Mucosa of gallbladder (tissue), 1 donor: ENCODE measurements at places on chromosomes 11 and 22.

DNA sequence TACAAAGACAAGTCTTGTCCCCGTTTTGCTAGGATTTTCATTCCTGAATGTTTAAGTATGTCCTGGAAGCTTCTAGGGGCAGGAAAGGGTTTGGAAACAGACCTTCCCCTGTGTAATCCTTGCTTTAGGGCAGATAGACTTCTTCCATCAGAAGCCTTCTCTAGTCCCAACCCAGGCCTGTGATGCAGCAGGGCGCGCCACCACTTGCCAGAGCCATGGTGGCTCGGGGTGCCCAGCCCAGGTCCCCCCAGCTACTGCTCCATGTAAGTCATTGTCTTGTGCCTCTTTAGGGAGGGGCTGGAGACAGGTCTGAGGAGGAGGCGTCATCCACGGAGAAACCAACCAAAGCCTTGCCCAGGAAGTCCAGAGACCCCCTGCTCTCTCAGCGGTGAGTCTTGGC lies 4.3 kb downstream of the NOL12 start:
- no peak for DNase-seq

GRCh38 chr22:24175160-24175808 lies 6.0 kb upstream of the SUSD2 start:
- peak; percentile 77 for DNase-seq

- DNase-seq, result peak; percentile 63
Measured at GRCh38 chr11:13052130-13052571, 43.0 kb downstream of the RASSF10 start.

GRCh38 chr11:27200779-27201453 lies 160.3 kb downstream of the BBOX1 start:
- DNase-seq, result no peak

- no peak for DNase-seq
Measured at GRCh38 chr22:39558254-39558727, 12.3 kb upstream of the CACNA1I start.

DNA sequence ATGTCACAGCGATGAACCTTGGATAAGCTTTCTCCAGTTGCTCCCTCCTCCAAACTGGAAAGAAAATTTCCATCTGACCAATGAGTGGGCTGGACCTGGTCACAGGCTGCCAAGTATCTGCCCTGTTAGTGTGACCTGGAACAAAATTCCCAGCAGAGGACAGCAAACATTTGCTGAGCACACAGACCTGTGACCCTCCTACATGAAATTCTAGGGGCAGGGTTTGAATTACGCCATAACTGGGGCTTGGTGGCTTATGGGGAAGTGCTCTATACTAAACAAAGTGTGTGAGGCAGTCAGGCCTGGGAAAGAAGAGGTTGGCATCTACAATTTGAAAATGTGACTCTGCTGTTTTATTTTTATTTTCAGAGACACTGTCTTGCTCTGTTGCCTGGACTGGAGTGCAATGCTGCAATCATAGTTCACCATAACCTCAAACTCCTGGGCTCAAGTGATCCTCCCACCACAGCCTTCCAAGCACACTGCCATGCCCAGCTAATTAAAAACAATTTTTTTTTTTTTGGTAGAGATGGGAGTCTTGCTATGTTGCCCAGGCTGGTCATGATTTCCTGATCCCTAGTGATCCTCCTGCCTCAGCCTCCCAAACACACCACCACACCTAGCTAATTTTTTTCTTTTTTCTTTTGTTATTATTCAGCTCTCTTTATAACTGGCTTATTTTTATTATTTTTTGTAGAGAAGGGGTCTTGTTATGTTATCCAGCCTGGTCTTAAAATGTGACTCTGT lies 13.6 kb upstream of the XBP1 start:
- peak; percentile 81 for DNase-seq

DNA sequence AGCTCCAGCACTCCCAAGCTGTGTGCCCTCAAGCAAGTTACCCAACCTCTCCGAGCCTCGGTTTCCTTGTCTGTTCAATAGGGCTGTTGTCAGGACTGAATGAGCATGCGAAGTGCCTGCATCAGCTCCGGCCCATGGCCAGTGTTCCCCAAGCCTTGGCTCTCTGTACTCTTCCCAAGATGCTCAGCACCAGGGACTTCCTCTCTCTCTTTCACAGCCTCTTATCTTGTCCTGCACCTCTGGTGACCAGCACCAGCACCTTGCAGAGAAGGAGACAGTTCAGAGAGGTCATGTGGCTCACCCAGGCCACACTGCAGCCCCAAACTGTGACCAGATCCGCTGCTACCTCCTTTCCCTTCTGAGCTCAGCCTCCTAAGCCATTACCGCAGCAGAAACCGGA lies 120.3 kb upstream of the ANO1 start:
- no peak for DNase-seq

DNA sequence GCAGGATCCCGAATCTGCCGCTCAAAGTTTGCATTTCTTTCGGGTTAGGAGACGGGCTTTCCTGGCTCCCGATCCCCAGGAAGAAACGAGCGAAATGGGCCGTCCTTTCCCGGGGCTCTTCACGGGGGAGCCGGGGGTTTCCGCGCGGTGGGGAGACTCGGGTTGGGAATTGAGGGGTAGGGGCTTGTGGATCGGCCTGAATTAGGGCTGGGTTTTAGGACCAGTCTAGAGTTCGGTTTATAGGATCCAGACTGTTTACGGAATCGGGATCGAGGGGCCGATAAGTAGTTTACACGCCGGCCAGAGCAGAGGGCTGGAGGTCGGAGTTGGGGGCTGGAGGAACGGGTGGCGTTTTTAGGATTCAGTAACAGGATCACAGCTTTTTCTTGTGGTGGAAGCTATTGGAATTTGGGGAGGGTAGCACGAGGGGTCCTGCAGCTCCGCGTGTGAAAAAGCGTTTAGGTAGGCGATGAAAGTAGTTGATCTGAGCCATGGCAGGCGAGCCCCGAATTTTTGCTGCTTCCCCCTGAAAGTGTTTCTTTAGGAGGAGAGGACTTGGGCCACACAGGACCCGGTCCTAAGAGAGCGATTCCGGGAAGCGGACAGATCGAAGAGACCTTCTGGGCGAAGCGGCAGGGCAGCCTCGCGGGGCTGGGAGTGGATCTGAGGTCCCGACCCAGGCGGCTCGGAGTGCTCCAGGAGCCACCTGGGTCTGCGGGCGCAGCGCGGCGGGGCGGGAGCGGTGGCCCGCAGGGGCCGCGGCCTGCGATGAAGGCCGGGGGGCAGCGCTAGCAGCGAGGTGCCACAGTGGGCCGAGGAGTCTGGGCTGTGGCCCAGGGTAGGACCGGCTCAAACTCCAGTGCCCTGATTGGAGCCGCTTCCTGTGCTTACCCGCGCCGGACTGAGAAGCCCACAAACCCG lies 1.6 kb downstream of the PKNOX2 start:
- DNase-seq, result no peak

DNA sequence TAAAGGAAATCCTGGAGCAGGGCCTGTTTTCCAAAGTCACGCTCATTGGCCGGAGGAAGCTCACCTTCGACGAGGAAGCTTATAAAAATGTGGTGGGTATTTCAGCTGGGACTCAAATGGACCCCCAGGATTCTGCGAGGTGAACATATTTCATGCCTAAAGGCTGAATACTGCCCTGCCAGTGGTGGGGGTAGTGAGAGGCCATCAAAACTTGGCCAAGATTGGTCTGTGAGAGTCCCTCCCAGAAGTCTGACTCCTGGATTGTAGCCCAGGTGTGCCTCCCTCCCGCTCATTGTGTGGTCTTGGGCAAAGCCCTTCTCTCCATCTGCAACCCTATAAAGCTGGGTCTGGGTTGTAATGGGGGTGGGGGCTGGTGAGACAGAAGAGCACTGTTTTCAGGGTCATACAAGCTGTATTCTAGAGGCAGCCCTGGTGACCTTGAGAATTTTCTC lies 853 bp downstream of the HTATIP2 start:
- no peak for DNase-seq

- DNase-seq, result no peak
Measured at GRCh38 chr11:101929294-101929915, 13.1 kb upstream of the ANGPTL5 start.

DNA sequence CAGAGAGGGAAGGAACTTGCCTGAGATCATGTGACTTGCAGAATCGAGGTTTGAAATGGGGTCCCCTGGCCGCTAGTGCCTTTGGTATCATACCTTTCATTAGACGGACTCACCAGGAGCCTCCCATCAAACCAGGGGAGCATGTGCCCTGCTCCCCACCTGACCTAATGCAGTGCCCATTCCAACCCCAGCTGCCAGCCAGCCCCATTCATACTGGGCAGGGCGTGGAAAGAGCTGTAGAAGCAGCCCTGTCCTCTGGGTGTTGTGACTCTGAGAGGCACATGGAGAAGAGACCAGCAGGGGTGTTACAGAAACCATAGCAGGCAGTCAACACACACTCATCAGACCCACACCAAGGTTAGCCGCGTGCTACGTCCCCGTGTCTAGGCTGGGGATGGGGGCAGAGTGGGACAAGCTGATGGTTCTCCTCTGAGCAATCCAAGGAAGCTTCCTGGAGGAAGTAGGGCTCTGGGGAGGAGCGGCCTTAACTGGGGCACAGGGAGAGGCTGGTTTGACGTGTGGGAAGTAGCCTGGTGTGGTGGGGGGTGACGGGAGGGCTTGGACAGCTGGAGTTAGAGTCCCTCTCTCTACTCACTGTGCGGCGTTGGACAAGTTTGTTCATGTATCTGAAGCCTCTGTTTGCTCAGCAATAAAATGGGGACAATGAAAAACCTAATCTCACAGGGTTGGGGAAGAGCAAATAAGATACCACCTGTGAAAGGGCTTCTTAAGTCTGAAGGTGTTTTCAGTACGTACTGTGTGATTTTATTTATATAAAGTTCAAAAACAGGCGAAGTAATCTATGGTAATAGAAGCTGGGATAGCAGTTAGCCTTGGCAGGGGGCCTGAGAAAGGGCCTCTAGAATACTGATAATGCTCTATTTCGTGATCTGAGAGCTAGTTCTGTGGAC lies 14.0 kb downstream of the GRIK4 start:
- no peak for DNase-seq

DNA sequence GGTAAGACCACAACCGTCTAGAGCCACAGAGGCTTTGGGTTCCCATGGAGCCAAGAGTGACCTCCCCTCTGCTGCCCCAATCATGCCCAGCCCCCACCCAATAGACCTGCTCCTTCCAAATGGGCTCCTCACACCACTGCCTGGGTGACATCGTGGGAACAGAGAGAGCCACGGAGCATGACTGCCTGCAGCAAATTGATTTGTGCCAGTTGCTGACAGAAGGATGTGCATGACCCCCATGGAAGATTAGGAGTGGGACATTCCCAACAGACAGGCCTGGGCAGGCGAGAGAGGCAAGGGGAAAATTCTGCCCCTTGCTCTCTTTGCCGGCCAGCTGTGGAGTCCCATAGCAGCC lies 88.5 kb downstream of the TENM4 start:
- no peak for DNase-seq

DNA sequence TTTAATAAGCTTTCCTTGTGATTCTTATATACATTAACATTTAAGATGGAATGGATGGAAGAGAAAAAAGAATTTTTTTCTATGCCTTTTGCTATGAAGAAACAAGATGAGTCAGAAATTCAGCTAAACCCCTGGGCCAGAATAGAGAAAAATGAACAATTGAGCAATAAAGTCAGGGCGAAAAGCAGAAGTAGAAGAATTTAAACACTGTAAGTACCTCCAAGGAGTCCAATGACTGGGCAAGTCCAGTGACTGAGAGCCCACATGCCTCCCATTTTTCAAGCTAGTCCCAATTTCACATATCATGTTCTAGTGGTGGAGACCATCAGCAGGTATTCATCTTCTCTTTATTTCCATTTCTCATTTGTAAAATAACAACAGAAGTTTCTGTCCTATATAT lies 18.6 kb upstream of the APLP2 start:
- DNase-seq, result no peak

DNA sequence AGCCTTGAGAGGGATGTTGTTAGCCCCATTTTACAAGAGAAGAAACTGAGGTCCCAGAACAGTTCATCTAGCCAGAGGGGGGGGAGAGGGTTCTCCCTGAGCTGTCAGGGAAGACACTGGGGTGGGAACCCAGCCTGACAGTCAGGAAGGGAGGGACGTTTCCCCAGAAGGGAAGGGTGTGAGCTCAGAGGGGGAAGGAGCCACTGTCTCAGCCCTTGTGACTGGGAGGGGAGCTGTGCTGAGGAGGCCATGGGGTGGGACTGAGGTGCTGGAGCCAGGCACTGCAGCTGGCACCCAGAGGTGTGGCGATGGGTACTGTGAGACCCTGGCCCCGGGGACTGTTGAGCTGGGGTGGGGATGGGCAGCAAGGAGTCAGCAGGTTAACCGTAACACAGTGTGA lies 35.7 kb downstream of the DAGLA start:
- no peak for DNase-seq

- no peak for DNase-seq
Measured at GRCh38 chr11:102081313-102081712, 28.9 kb upstream of the YAP1 start.

DNA sequence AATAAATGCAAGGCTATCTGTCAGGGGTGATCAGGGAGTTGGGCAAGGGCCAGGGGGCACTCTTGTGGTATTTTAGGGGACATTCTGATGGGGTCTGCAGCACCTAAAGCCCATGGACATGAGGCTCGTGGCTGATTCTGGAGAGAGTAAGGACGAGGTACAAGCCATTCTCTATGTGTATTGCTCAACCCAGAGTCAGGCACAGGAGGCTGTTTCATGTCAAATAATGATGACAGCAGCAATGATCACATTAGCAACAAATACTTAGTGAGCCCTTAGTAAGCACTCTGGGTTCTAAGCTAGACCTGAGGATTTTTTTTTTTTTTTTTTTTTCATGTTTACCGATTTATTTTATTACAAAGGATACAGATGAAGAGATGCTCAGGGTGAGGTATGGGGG lies 83.5 kb upstream of the THY1 start:
- DNase-seq, result no peak

DNA sequence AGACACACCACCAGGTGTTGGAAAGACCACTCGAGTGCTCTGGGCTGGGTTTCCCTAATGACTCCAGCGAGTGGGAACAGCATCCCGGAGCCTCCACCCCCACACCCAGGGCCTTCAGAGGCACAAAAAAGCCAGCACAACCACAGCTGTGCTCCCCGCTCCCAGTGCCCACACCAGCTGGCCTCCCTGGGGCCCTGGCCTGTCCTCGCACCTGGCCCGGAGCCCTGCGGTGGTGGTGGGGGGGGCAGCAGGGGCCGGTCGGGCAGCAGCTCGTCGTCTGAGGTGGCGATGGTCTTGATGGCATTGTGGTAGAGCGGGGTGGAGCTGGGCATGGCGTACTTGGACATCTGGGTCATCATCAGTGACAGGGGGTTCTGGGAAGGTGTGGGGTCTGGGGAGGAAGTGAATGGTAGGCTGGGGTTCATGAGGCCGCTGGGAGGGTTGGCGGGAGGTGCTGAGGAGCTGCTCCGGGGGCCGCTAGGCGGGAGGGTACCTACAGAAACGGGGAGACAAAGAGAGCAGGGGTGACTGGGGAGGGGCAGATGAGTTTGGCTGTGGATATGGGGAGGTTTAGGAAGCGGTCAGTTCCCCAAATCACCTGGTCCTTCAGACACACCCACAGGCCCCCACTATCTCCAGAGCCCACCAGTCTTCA lies 16.1 kb downstream of the CXCR5 start:
- DNase-seq, result no peak

- DNase-seq, result no peak
Measured at GRCh38 chr11:1558775-1559110, 13.3 kb downstream of the DUSP8 start.

DNA sequence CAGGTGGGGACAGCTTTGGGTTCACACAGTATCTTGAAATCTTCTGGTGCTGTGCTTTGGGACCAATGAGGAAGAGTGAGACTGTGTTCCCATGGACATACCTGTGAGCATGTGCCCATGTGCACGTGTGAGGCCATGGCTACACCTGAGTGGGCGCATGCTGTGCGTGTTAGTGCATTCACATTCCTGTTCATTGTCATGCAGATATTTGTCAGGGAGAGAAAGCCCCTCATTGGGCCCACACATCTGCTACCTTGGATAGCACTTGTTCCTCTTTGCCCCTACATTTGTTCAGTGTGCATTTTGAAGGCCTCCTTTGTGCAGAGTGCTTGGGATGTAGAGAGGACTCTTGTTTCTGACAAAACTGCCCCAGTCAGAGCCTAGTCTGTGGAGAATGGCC lies 154.3 kb upstream of the E2F8 start:
- no peak for DNase-seq
